Stomach (tissue), 19 donors: ENCODE measurements at places on chromosomes 3 and 15. TPM values are rescaled to one million over a fixed set of nuclear protein-coding genes. Genes with fewer than 3 reads are reported as not detected.

DNA sequence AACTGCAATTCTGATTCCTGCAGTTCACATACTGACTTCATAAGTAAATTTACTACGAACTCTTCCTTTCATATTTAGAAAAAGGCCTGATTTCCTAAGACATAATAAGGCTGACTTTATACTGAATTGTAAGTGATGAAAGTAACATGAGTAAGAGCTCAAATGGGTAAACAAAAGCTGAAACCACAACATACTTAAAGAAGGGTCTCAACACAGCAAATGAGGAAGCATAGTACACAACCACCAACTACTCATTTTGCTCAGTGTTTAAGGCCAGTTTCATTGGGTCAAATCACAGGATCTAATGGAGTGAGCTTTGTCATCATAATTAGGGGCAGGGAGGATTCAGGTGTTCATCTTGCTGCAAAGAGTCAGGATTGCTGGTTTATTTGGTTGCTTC is 81.4 kb downstream of the SETD2 start:
- DNase-seq = no peak

TMEM158 gene
- total RNA-seq = 0.89 TPM

ALDH1L1 gene
- total RNA-seq = 7.6 TPM

LCTL gene
- total RNA-seq = not detected

CDHR4 gene
- not detected for total RNA-seq

MRPS25 gene
- total RNA-seq = 24.9 TPM

NR2E3 gene
- not detected for total RNA-seq

ATP10A gene
- total RNA-seq = 4.1 TPM

- DNase-seq = no peak
These were observed 24.4 kb downstream of the MOBP start for GRCh38 chr3:39491733-39492350.

DNA sequence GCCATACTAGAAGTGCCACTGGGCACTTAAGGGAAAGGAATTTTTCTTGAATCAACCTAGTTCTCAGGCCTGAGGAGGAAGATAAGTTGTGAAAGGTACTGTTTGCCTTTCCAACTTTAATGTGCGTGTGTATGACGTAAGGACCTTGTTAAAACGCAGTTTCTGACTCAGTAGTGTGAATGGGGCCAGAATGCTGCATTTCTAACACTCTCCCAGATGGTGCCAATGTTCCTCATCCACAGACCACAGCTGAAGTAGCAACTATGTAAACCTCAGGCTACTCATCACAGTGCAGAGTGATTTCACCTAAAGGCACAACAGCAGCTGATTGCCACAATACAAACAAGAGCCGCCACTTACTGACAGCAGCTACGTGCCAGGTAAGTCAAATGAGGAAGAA is 103.6 kb downstream of the OTOL1 start:
- no peak for DNase-seq

CCDC39 gene
- total RNA-seq = not detected
